ENCODE measurements at places on chromosomes 1 and 21. TPM values are rescaled to one million over a fixed set of nuclear protein-coding genes. Genes with fewer than 3 reads are reported as not detected.

The SIM2 gene
- not detected for total RNA-seq

The SMG5 gene
- 72.3 TPM for total RNA-seq

The MCOLN3 gene
- 2.2 TPM for total RNA-seq

The OR2L2 gene
- 0.06 TPM for total RNA-seq

The ATP8B2 gene
- total RNA-seq: 91.2 TPM

The SERTAD4 gene
- total RNA-seq: not detected

GRCh38 chr1:214838351-214838750 is 235.4 kb downstream of the CENPF start:
- DNase-seq: no peak
- no peaks in the 10 kb centered on the region for H3K36me3 ChIP-seq
- H3K27me3 ChIP-seq: no peaks in the 10 kb centered on the region
- H3K4me1 ChIP-seq: no peaks in the 10 kb centered on the region

DNA sequence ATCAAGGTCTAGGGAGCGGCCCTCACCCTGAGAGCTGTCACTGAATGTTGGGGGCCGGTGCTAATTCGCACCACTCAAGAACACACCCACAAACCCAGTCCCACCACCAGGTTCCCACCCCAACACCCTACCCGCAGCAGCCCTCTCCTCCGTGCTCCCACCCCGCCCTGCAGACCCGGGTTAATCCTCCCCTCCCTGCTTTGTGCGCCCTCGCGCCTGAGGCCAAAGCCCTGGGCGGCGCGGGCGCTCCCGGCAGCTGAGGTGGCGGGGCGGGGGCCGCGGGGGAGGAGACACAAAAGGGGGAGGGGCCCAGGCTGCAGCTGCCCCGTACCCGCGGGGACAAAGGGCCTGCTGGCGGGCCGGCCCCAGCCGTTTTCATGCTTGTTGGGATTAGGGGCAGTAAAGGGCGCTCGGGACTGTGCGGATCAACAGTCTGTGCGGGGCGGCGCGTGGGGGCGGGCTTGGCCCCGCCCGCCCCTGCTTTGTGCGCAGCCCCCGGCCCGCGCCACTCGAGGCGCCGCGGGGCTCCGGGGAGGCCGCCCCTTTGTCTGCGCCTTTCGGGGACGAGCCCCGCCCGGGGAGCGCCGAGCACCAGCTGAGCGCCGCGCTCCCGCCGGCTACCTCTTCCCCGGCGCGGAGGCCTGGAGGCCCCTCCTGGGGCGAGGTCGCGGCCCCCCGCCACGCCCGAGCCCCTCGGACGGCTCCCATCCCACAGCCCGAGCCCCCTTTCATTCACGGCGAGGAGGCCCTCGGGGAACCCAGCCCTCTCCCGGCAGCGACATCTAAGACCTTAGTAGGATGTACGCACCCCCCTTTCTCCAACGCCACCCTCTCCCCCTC is 10.9 kb downstream of the C1orf216 start:
- H3K36me3 ChIP-seq: peaks cover 3% of the 10 kb centered on the region
- no peak overlapping the region for H3K27ac ChIP-seq
- H3K4me1 ChIP-seq: peaks cover 15% of the 10 kb centered on the region
- DNase-seq: peak; percentile 54

GRCh38 chr1:6302568-6302967 is 41.7 kb upstream of the GPR153 start:
- no peak overlapping the region for H3K4me3 ChIP-seq
- no peaks in the 10 kb centered on the region for H3K27me3 ChIP-seq
- no peak overlapping the region for H3K27ac ChIP-seq
- DNase-seq: no peak
- peaks cover 3% of the 10 kb centered on the region for H3K4me1 ChIP-seq

DNA sequence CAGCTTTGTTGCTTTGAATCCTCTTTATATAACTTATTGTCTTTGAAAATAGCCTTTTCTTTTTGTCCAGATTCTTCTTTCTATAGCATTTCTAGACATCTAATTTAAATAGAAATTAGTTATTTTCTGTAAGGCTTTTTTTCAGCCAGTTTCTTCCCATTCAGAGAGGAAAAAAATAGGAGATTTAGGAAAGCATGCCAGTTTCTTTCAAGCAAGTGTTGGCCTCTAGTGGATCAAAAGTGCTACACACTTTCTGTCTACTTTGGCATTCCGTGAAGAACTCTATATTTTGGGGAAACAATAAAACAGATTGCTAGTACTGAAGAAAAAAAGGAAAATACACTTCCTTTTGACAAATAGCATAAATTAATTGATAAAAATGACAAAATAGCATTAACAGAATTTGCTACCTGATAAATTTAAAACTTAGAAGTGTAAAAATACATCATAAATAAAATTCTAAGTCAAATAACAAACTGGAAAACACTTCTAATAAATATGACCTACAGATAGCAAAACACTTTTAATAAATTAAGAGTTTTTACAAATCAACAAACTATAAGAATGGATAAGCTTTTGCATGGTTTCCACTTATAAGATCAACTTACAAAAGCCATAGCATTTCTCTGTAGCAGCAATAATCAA is 13.1 kb upstream of the EXO1 start:
- H3K4me1 ChIP-seq: peaks cover 5% of the 10 kb centered on the region
- H3K36me3 ChIP-seq: no peaks in the 10 kb centered on the region
- DNase-seq: no peak
- no peak overlapping the region for H3K27ac ChIP-seq

DNA sequence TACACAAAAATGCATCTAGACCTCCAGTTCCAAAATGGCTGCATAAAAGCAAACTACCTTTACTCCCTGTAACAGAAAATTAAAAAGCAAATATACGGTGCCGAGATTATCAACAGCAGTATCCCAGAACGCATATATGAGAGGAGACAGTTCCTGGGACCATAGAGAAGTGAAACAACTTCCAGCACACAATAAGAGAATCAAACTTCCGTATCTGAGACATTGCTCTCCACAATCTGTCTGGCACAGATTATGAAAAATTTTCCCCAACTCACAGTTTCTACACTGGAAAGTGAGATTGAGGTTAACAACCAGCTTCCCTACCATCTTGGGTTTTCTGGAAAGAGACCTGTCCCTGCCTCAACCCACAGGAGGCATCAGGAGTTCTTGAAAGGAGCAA is 47.2 kb upstream of the ST6GALNAC3 start:
- no peak overlapping the region for H3K27ac ChIP-seq
- H3K36me3 ChIP-seq: no peaks in the 10 kb centered on the region
- H3K4me3 ChIP-seq: no peak overlapping the region
- H3K4me1 ChIP-seq: peaks cover 12% of the 10 kb centered on the region
- no peak for DNase-seq
- H3K27me3 ChIP-seq: no peaks in the 10 kb centered on the region

DNA sequence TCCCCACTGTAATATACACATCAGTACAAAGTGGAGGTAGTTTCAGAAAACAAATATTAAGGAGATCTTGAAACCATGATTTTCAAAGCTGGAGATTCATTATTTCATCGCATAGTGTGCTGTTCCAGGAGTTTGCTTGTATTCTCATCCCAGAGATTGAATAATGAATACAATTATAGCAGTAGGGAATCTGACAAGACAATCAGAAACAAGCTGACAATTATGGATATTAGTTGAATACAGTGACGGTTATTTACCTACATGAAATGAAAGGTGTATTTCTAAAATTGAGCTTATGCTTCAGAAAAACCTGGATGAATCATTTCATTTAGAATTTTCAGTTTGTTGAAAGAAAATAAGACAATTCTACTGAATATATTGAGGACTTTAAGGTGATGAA is 2119.0 kb downstream of the MRPL39 start:
- H3K36me3 ChIP-seq: no peaks in the 10 kb centered on the region
- no peak overlapping the region for H3K4me3 ChIP-seq
- H3K27me3 ChIP-seq: peaks cover 2% of the 10 kb centered on the region
- H3K4me1 ChIP-seq: no peaks in the 10 kb centered on the region

- no peak overlapping the region for H3K27ac ChIP-seq
- no peaks in the 10 kb centered on the region for H3K36me3 ChIP-seq
- DNase-seq: no peak
- H3K4me1 ChIP-seq: no peaks in the 10 kb centered on the region
- H3K4me3 ChIP-seq: no peak overlapping the region
- H3K27me3 ChIP-seq: peaks cover 4% of the 10 kb centered on the region
Observed at GRCh38 chr1:218254296-218254946, 30.7 kb upstream of the RRP15 start.

DNA sequence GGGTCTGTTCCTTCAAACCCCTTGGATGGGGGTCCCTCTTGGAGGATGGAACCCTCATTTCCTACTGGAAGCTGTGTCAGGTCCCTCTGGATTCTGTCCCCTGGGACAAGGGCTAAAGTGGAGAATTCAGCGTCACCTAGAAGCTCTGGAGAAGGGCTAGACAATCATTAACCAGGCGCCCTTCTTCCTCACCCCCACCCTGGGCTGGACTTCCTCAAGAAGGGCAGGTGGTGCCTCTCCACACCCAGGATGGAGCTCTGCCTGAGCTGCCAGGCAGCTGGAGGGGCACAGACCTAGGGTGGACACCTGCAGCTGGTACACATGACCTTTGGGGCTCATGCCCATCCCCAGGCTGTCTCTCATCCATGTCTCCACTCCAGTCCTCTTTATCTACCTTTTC is 3.6 kb downstream of the CELF3 start:
- no peak overlapping the region for H3K4me3 ChIP-seq
- no peak overlapping the region for H3K27ac ChIP-seq
- H3K4me1 ChIP-seq: peaks cover 5% of the 10 kb centered on the region
- H3K36me3 ChIP-seq: peaks cover 3% of the 10 kb centered on the region
- DNase-seq: no peak
- H3K27me3 ChIP-seq: peaks cover 35% of the 10 kb centered on the region

All from activated naive CD8-positive, alpha-beta T cell treated with anti-CD3 and anti-CD28 coated beads, Interleukin-2, amount 10 ng/mL, durations not matched to agents 7 days and 5 days (primary cell).